ENCODE measurements at places on chromosomes 7 and 10. TPM values are rescaled to one million over a fixed set of nuclear protein-coding genes. Genes with fewer than 3 reads are reported as not detected.

GRCh38 chr7:138483531-138483930, 23.5 kb downstream of the TRIM24 start:
- H3K36me3 ChIP-seq = peaks cover 13% of the 10 kb centered on the region
- no peak overlapping the region for H3K4me3 ChIP-seq
- H3K4me1 ChIP-seq = peaks cover 41% of the 10 kb centered on the region
- no peak for DNase-seq
- no peak overlapping the region for H3K27ac ChIP-seq

GRCh38 chr7:128915271-128915819, 4.8 kb upstream of the KCP start:
- peaks cover 59% of the 10 kb centered on the region for H3K27me3 ChIP-seq
- H3K36me3 ChIP-seq = peaks cover 2% of the 10 kb centered on the region
- H3K27ac ChIP-seq = no peak overlapping the region
- H3K4me3 ChIP-seq = peak overlapping the region; percentile 37

DNA sequence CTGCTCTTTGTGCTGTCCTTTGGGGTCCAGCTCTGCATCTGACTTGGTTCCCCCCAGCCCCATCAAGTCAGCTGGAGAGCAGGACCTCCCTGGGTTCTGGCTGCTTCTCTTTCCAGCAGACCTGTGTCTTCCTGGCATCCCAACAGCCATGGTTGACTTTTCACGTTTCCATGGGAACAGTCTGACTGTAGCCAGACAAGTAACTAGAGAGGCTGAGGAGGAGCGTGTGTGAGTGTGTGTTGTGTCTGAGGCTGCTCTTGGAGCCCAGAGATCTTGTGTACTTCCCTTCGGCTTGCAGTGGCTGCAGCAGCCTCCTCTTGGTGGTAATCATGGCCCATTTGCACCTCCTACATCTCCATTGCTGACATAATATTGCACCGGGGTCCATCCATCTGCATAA, 332.0 kb downstream of the RPS24 start:
- no peak for DNase-seq
- H3K27ac ChIP-seq = no peak overlapping the region
- peaks cover 21% of the 10 kb centered on the region for H3K4me1 ChIP-seq
- H3K4me3 ChIP-seq = no peak overlapping the region
- no peaks in the 10 kb centered on the region for H3K36me3 ChIP-seq
- peaks cover 8% of the 10 kb centered on the region for H3K27me3 ChIP-seq

DNA sequence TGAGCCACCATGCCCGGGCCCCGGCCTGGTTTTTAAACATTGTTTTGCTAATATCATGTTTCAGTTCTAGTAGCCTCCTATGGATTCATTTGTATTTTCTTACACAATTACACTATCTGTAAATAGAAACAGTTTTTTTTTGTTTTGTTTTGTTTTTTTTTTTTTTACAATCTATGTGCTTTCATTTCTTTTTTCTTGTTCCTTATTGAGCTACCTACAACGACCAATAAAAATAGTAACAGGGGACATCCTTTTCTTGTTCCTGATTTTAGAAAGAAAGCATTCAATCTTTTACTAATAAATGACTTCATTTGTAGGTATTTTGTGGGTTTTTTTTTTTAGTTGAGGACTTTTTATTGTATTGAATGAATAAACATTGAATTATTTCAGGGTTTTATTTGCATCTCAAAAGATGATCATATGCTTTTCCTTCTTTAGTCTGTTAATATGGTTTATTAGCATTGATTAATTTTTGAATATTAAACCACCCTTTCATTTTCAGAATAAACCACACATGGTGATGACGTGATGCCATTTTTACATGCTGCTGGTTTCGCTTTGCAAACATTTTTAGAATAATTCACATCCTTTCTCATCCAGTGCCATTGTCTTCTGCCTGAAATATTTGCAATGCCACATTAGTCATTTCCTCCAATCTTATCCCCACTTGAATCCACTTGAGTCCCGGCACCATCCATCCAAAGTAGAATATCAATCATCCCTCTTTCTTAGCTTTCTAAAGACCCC, 18.1 kb upstream of the AKR1E2 start:
- no peaks in the 10 kb centered on the region for H3K36me3 ChIP-seq
- no peak for DNase-seq
- peaks cover 22% of the 10 kb centered on the region for H3K27me3 ChIP-seq
- no peaks in the 10 kb centered on the region for H3K4me1 ChIP-seq
- no peak overlapping the region for H3K27ac ChIP-seq

TACR2 gene
- not detected for total RNA-seq

ZNF736 gene
- total RNA-seq = 21.3 TPM

PLEKHS1 gene
- total RNA-seq = 0.05 TPM
